ENCODE measurements at places on chromosomes 13 and 19.

DNA sequence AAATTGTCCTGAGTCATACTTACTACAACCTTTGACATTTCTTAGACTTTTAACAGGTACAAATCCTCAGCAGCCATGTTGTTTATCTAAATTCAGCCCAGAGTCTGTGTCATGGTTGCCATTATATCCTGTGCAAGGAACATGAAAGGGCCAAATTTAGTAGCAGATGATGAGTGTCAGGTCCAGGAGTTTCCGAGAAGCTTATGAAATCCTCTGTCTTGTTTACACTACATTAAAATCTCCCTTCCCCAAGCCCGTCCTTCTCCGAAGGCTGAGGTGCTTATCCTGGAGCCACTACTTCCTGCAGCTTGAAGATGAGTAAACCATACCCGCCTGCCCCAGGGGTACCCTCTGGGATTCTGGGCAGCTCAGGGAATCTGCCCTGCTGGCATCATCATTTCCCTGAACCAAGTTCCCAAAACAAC lies 102.6 kb upstream of the SERP2 start:
- no peak for DNase-seq

DNA sequence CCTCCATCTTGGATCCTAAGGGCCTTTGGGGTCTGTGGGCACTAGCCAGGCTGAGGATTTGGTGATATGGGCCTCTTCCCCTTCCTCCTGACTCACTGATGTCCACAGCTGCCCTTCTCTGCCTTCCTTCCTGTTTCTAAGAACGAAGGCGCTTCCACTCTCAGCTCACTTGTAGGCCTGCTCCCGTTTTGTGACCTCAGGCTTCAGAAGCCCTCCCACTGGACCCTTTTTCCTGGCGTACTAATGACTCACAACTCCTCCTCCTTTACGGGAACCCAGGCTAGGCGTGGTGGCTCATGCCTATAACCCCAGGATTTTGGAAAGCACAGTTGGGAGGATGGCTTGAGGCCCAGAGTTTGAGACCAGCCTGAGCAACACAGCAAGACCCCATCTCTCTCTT lies 55.6 kb downstream of the TMED1 start:
- no peak for DNase-seq

GRCh38 chr19:40294560-40294959 lies 9.4 kb upstream of the AKT2 start:
- no peak for DNase-seq

GRCh38 chr19:39543477-39543857 lies 3.5 kb upstream of the EID2 start:
- no peak for DNase-seq

- peak; percentile 93 for DNase-seq
Observed at GRCh38 chr19:41872775-41873647, 4.1 kb upstream of the CD79A start.

- no peak for DNase-seq
Observed at GRCh38 chr13:77465603-77466195, 69.8 kb upstream of the SCEL start.

DNA sequence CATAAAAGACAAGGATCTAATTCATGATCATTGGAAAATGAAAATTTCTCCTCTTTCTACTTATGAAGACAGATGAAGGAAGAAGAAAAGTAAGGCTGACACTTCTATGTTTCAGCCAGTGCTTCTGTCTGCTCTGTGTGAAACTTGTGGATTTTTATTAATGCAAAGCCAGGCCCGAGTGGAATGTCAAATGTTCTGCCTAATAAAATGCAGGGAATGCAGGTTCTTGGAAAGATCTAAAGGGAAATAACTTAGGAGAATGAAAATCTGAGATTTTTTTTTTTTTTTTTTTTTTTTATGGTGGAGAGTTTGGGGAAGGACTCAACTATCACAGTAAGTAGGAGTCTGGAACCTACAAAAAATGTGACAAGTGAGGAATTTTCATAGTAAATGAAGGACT lies 1732.3 kb upstream of the SLC10A2 start:
- no peak for DNase-seq

DNA sequence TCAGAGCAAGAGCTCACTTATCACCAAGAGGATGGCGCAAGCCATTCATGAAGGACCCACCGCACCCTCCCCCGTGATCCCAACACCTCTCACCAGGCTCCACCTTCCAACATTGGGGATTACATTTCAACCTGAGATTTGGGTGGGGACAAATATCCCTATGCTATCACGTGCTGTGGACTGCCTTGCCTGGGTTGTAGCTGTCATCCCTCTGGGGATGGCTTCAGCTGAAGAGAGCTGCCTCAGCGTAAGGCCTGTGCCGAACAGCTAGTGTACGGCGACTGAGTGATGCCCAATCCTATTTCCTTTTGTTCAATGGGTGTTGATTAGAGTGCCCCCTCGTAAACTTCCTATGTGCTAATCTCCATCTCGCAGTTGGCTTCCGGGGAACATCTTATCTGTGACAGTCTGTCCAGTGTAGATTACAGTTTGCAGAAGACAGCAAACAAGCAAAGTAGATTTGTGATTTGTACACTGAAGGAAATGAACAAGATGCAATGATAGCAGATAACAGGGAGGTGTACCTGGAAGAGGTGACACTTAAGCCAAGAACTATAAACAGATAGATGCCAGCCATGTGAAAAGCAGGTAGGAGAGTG lies 11.8 kb upstream of the RCBTB1 start:
- DNase-seq = no peak

DNA sequence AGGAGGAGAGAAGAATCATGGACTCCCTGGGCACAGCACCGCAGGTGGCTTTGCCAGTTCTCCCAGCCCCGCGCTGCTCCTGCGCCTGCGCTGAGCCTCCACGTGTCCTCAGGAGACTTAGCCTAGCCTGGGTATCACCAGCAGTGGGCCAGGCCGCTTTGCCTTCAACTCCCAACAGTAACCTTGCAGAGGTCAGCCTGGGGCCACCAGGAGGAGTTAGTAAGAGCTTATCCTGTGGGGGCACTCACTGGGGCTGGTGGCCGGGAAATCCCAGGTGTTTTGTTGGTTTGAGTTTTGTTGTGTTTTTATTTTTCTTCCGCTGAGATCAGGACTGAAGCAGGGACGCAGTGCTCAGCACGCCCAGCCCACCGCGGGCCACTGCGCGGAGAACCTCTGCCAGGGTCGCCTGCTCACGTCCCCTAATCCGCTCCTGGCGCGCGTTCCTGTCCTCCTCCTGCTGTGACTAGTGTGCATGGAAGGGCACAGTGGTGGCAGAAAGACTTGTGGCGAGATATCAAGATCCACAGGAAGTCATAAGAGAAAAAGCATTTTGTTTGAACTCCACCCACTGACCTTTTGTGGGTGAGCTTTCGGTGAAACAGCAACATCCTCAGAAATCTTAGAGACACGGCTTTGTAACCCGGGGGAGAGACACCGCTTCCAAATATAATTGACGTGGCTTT lies 207.4 kb upstream of the RFC3 start:
- peak; percentile 83 for DNase-seq

DNA sequence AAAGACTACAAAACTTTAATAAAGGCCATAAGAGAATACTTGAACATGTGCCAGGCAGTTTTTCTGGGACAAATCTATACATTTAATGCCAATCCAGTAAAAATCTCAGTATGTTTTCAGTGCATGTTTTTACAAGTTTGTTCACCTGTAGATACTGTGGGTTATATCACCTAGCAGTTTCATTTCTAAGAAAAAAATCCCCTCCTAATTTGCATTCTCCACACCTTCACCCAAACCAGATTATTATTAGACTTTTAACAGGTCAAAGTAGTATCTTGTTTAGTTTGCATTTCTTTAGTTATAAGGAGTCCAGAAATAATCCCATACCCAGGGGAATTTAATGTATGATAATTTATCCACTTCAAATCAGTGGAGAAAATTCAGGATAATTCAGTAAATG lies 17.0 kb upstream of the LPAR6 start:
- no peak for DNase-seq

DNA sequence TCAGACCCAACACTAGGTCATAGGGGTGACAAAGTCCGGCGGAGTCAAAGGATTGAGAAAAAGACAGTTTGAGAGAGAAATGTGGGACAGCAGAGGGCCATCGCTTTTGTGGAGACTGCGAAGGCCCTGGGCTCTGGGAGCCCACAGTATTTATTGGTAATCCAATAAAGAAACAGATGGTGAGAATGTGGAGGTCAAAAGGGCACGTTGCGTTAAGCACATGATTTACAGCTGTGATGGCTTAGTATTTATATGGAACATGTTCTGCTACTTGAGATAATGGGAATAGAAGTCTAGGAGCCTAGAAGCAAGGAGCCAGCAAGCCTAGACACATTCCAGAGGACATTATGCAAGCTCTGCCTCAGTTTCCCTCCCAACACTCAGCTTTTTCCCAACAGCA lies 2521.1 kb downstream of the PCDH9 start:
- peak; percentile 54 for DNase-seq

DNA sequence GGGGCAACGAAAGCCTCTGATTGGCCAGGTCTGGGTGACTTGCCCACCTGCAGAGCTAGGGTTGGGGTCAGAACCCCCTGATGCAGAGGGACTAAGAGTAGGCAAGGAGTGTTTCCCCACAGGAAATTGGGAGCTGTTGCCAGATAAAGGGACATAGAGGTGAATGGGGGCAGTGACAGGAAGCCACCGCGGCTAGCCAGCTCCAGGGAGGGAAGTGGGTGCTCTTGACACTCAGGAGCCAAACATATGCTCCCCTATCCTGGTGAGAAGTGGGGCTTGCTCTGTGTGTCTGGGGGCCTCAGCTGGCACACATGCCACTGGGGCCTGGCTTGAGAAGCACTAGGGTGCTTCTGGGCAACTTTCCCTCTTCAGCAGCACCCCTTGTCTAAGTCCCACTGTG lies 26.0 kb downstream of the WDR88 start:
- DNase-seq = no peak

GRCh38 chr13:114237415-114238112 lies 2.9 kb downstream of the CDC16 start:
- DNase-seq = no peak

- DNase-seq = peak; percentile 94
Observed at GRCh38 chr13:62357887-62358645, 942.4 kb upstream of the PCDH20 start.

DNA sequence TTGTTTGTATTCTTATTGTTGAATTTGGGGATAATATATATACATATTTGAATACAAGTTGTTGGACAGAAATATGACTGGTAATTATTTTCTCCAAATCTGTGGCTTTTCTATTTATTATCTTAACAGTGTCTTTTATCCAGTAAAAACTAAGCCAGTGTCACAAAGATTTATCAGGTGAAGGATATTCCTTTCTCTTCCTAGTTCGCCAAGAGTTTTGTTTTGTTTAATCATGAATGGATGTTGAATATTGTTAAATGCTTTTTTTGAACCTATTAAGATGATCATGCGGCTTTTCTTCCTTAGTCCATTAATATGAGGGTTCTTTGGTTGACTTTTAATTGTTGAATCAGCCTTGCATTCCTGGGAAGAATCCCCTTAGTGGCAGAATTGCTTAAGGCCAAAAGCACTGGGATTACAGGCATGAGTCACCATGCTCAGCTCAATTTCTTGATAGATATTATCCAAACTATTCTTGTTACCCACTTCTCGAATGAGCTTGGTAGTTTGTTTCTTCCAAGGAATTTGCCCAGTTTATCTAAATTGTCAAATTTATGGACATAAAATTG lies 53.3 kb downstream of the TEX26 start:
- DNase-seq = peak; percentile 67

DNA sequence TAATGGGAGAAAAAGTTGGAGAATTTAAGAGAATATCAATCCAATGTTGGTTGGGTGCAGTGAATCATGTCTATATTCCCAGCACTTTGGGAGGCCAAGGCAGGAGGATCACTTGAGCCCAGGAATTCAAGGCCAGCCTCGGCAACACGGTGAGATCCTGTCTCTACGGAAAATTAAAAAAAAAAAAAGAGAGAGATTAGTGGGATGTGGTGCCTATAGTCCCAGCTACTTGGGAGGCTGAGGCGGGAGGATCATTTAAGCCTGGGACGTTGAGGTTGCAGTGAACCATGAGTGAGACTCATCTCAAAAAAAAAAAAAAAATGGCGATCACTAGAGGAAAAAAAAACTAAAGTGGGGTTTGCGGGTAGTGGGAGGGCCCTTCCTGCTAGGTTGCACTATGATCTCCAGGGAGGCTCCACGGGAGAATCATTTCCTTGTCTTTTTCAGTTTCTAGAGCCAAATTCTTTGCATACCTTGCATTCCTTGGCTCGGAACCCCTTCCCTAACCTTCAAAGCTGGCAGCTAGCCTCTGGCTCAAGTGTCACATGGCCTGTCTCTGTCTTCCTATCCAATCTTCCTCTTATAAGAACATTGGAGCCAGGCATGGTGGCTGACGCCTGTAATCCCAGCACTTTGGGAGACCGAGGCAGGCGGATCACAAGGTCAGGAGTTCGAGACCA lies 5.8 kb upstream of the ERCC2 start:
- peak; percentile 97 for DNase-seq

DNA sequence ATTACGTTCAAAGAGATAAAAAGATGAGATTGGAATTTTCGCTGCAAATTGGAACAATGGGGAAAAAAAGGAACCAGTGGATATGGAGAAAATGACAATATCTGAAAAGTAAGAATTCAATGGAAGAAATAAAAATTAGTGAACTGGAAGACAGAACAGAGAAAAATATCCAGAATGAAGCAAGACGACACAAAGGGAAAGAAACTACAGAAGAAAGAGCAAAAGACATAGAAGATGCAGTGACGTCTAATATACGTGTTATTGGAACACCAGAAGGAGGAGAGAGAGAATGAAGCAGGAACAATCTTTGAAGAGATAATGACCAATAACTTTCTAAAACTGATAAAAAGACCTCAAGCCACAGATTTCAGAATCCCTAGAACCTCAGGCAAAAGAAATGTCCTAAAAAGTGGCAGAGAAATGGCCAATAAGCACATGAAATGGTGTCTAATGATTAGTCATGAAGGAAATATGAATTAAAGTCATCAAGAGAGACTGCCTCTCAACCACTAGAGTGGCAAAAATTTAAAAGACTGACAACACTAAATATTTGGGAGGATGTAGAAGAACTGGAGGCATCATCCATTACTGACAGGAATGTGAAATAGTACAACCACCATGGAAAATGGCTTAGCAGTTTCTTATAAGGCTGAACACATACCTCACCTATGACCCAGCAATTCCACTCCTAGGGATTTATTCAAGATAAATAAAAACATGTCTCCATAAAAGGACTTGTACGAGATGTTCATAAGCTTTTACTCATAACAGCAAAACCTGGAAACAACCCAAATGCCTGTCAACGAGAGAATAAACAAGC lies 56.5 kb downstream of the GADD45B start:
- no peak for DNase-seq

- no peak for DNase-seq
Observed at GRCh38 chr13:103960001-103960400, 893.8 kb upstream of the SLC10A2 start.

- peak; percentile 96 for DNase-seq
Observed at GRCh38 chr19:19461671-19462622, 53.4 kb downstream of the TSSK6 start.

GRCh38 chr19:31449379-31449778 lies 100.1 kb upstream of the TSHZ3 start:
- DNase-seq = no peak

DNA sequence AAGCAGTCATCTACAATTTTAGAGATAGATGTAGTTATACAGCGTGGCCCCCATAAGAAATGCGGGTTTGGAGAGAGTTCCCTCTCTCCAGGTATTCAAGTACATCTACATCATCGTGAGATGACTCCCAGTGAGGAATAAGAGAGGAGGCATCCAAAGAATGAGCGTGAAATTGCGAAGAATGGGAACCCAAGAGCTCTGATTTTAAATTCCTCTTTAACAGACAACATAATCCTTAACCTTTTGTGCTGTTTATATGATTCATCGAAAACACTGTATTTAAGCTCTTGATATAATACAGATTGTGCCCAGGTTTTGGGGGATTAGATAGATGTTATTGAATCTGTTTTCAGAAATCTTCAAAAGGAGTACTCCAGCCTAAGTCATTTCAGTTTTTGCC lies 161.5 kb downstream of the COG6 start:
- no peak for DNase-seq

Data from mesendoderm (in vitro differentiated cells).